GM12878 (cell line): ENCODE measurements at places on chromosomes 4 and X. TPM values are rescaled to one million over a fixed set of nuclear protein-coding genes. Genes with fewer than 3 reads are reported as not detected.

DNA sequence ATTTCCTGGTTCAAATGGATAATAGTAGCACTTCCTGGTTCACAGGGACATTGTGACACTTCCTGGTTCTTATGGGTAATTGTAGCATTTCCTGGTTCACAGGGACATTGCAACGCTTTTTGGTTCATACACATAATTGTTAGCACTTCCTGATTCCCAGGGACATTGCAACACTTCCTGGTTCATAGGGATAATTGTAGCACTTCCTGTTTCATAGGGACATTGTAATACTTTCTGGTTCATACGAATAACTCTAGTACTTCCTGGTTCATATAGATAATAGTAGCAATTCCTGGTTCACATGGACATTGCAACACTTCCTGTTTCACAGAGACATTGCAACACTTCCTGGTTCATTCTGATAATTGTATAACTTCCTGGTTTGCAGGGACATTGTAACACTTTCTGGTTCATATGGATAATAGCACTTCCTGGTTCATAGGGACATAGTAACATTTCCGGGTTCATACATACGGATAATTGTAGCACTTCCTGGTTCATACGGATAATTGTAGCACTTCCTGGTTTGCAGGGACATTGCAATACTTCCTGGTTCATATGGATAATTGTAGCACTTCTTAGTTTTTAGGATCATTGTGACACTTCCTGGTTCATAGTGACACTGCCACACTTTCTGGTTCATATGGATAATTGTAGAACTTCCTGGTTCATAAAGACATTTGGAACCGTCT lies 61.6 kb upstream of the CD99 start:
- DNase-seq = no peak

- no peak for DNase-seq
Measured at GRCh38 chr4:55337944-55338343, 8.1 kb upstream of the SRD5A3 start.

- DNase-seq = no peak
Measured at GRCh38 chr4:114103908-114104307, 124.5 kb upstream of the ARSJ start.

DNA sequence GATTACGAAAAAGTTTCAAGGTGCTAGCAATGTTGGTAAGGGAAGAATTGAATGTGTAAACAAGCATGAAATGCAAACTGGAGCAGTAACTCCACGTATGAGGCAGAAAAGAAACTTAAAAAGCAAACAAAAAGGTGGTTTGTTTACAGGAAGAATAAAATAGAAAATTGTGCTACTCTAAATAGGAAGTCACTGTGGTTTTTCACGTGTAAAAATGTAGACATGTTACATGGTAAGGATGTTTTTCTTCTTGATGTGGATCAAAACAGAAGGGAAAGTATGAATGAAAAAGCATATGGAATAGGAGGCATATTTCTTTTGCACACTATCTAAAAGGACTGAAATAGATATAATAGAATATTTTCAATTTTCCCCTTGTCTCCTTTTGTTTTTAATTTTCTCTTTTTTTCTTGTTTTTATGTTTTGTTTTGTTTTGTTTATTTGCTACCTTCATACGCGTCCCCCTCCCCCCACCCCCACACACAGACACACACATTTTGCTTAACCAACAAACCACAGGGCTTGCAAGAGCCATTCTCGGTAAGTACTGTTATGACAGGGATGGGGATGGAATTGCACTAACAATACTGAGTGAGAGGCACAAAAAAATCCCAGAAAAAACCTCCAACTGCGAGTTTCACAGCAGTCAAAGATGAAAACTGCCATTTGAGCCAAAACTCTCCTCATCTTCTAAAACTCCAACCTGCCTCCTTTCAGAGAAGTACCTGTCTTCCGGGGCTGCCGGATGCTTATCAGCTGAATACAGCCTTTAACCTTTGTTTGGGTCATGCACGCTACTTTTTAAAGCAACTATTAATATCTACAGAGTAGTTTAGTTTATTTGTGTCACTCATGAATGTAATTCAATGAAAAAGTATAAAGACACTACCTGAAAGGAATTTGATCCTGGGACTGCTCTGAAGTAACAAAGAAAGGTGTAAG lies 135.8 kb downstream of the IL15 start:
- peak; percentile 52 for DNase-seq

- no peak for DNase-seq
Measured at GRCh38 chr4:20899591-20899990, 199.3 kb downstream of the PACRGL start.

GRCh38 chr4:98514741-98515469 lies 143.5 kb downstream of the TSPAN5 start:
- no peak for DNase-seq

GRCh38 chr4:87559090-87559837 lies 30.1 kb upstream of the SPARCL1 start:
- peak; percentile 50 for DNase-seq

DNA sequence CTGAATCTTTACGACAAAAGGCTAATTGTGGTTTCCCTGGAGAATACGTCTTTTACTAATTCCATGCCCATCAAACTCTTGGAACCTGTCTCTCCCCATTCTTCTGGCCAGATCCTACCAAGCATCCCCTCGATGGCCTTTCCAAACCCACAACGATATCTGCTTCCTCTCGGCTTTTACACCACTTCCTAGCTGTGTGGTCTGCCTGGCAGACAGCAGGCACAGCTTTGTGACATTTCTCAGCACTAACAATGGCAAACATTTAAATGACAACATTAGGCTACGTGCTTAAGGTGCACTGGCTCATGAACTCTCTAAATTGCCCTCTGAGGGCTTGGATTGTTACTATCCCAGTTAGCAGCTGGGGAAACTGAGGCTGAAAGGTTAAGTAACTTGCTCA lies 141.0 kb downstream of the NSUN7 start:
- DNase-seq = no peak

DNA sequence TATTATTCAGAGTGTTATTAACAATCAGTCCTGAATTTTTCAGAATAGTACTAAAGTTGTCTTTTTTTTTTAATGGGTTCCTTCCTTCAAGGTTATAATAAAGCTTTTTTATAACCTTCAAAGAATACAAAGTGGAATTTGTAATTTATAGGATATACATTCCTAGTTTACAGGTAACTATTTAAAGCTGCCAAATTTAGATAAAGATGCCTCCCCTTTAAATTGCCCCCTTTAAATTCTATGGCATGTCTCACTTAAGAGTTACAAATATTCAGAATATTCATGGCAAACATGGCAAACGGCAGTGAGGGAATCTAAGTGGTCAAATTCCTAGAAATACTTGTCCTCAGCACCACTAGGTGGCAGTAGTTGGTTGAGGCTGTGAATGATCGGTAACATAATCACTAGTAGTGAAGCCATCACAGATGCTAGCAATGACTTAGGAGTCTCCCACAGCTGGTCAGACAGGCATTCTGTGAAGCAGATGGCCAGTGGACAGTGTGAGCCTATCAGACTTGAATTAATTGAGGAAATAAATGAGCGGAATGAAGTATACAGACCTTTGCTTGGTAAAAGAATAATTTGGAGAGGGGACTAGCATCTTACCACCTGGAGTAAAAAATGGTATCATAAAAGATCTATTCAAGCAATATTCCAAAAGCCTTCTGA lies 86.4 kb downstream of the CBR4 start:
- peak; percentile 31 for DNase-seq

XK gene
- not detected in 2 replicates for total RNA-seq
